ENCODE measurements at places on chromosomes 6 and 20.

- DNase-seq = no peak
Measured at GRCh38 chr6:3633711-3634110, 117.8 kb downstream of the PXDC1 start.

DNA sequence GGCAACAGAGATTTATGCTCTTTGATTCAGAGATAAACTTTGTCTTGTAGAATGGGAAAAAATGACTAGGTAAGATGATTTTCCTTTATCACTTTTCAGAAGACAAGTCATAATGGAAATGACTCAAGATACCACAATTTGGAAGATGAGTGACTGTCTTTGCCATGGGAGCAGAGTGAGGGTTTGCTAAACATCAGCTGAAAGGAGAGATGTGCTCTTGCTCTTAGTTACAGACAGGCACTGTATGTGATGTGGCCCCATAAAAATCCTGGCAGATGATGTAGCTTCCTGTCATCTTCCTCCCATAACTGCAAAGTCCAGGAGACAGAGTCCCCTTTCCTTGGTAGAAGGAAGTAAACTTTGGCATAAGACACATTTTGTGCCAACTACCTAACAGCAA, 47.6 kb downstream of the BACH2 start:
- no peak for DNase-seq

DNA sequence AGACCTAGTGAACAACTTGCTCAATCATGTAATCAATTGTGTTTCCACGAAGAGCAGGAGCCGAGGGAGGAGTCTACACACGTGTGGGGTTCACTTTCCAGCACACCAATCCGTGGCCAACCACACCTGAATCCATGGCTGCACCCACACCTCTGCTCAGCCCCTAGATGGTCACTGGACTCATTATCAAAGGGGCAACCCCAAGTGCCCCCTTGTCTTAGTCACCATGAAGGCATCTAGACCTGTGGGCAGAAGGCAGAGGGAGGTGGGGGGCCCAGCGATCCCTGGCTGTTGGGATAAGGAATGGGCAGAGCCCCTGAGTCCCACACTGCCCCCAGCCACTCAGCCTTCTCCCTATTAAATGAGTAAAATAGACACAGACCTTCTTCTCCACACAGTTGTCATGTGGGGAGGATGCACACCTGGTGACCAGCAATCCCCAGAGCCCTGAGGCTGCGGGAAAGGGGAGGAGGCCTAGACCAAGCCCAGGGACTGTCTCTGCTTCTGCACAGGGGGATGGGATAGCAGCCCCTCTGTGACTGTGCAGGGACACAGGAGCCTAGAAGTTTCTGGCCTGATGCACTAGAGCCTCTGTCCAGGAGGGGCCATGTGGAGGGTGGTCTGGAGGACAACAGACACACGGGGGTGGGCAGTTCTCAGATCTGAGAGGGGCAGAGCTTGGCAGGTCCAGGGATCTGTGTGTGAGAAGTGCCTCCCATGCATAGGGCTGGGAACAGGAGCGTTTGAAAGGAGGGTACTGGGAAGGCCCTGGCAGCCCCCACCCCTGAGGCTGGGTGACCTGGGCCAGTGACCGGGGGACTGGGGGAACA, 1.9 kb upstream of the RAET1L start:
- DNase-seq = no peak

DNA sequence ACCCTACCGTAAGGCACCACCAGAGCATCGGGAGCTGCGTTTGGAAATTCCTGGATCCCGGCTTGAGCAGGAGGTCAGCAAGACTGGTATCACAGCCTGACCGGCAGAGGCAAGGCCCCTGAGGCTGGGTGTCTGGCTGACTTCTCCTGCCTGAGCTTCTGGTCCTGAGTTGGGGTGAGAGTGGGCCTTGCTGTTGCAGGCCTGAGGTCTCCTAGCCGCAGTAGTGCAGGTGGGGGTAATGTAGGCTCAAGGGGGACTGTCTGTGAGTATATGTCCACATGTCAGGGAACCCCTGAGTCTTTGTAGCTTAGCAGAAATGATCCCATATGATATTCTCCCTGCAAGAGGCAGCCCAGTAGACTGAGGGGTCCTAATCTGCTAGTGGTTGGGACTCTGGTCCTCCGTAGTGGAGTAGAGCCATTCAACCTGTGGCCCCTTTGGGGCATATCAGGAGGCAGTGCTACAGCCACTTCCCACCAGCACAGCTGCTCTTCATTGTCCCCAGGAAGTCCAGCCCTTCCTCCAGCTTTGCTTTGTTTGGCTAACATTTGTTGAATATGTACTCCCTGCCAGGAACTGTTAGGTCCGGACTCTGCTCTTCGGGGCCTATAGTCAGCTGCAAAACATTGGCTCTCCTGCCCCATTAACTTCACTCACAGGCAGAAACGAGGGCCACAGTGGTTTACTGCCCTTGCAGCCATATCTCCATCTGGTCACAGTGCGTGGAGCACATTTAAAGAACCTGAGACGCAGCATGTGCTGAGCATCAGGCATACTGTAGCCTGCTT, 10.9 kb downstream of the LRRC73 start:
- no peak for DNase-seq

DNA sequence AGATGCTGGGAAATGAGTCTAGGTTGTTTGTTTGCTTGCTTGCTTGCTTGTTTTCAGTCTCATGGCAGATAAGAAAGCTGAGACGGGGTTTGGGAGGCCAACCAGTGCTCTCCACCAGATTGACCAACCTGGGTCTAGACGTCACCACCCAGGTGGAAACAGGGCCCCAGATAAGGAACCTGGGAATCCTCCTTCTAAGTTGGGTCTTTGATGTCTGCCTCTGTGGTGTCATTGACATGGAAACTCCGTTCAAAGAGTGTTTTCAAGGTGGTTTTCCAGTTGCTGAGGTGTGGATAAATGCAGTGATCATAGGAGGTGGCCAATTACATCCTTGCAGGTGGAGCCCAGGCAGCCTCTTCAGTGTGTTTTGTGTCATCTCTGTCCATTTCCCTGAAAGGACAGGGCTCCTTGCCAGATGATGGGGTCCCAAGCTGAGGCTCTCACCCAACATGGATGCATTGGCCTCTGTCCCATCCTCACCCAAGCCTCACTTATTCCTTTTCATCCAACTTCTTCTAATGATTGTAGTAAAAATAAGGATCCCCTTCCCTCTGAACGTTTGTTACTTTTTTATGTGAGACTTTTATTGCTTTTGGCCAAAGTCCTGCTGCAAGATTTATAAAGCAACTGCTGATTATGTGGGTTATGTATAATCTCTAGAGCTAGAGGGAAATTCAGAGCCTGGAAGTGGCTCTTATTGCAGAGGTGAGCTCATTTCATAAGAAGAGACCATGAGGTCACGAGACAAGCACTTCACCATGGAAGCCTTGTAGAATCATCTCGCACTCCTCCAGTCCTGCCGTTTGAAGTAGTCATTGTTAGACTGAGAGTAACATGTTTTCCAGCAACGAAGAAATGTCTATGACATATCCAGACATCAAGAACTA, 32.0 kb upstream of the SYNDIG1 start:
- DNase-seq = no peak

DNA sequence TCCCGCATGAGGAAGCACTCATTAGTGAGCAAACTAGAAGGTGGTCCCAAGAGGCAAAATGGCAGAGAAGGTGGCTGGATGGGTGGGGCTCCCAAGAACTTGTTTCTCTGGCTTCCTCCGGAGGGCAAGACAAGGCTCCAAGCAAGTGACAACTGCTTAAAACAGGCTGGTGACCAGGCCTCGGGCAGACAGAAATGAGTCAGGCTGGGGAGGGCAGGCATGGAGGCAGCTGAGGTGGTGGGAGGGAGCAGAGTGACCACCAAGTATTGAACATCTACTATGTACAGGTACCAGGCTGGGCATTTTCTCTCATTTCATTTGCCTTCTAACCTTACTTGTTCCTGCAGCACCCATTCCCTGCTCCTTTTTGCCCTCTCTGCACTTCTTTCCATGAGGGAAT, 33.4 kb downstream of the TNXB start:
- DNase-seq = no peak

DNA sequence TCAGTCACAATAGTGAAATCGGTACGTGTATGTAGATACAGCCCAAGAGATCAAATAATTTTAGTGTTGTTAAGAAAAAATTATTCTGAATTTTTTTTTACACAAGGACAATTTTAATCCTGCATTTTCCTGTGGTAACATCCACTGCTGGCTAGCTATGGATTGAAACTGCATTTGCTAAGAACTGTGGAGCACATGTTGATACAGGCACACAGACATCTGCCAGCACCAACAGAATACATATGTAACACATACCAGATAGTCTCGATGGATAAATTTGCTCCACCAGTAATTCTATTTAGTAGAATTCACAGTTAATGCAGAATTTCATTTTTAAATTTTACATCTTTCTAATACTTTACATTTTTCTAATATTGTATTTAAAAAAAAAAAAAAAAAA, 2.2 kb downstream of the ASIP start:
- no peak for DNase-seq

GRCh38 chr20:58109126-58109880, 119.2 kb downstream of the ANKRD60 start:
- no peak for DNase-seq

DNA sequence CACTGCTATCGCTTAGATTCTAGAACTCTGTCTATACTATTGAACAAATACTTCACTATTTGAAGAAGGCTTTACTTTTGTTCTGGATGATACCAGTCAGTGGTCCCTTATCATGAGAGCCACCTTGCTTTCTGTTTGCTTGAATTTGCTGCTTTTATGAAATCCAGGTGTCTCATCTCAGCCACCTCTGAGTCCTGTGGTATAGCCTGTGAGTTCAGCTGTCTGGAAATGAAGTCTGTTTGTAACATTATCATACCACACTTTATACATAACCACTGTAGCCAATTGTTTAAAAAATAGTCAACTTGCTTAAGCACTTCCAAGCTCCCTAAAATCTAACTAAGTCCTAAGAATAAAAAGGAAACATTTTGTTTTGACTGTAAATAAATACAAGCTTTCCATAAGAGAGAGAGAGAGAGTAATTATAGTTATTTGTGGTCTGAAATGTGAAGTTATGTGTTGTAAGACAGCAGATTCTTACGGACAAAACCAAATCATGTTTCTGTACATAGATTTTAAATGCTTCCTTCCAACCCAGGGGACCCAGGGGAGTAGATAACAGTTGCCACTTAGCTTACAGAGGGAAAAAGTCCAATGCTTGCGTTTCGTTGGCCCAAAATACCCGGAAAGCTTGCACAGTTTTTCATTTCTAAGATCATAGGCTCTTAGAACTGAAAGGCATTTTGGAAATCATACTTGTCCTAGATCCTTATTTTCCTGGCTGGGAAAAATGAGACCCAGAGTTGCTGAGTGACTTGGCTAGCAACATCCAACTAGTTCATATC, 1107.8 kb upstream of the FLRT3 start:
- no peak for DNase-seq

GRCh38 chr6:46848684-46849360, 55.6 kb downstream of the MEP1A start:
- DNase-seq = peak; percentile 74

DNA sequence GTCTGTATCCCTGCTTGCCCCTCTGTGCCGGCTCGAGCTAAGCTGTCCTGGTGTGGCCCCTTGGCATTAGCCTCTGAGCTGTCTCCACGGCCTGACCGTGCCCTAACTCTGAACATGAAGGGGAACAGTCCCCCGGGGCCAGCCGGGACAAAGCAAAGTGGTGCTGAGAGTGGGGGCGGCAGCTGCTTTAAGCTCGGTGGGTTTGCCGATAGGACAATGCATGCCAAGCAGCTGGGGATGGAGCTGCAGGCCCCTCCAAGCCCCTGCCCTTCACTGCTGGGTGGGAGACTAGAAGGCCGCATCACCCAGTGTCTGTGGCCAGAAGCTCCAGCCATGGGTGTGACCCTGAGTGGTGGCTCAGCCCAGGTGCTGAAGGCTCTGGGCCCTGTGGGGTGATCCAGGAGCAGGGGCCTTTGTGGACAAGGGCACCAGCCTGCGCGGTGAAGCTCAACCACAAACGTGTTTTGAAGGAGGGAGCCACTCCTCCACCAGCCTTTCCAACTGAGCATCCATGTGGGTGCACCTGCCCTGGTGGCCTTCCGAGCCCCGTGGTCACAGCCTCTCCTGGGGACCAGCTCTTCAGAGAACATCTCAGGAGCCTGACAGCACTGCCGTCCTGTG, 242.5 kb downstream of the ERMARD start:
- no peak for DNase-seq

- DNase-seq = no peak
Measured at GRCh38 chr6:4399656-4400055, 264.3 kb upstream of the ECI2 start.

DNA sequence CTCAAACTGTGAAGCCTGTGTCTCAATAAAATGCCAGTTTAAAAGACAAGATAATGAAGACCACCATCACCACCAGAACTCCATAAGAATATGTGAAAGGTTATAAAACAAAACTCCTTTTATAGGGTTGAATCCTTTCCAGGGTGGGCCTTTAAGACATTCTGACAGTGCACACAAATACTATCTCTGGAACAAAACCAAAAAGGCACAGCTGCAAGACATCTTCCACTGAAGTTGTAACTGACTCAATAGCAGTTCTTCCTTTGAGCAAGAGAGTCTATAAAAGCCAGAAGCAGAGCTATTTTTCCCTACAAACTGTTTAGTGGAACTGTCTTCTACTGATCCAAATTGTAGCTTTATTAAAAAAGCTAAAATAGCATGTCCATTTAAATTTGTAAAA, 81.6 kb downstream of the EPB41L2 start:
- DNase-seq = no peak

- DNase-seq = no peak
Measured at GRCh38 chr6:36139431-36139830, 9.1 kb downstream of the MAPK13 start.

DNA sequence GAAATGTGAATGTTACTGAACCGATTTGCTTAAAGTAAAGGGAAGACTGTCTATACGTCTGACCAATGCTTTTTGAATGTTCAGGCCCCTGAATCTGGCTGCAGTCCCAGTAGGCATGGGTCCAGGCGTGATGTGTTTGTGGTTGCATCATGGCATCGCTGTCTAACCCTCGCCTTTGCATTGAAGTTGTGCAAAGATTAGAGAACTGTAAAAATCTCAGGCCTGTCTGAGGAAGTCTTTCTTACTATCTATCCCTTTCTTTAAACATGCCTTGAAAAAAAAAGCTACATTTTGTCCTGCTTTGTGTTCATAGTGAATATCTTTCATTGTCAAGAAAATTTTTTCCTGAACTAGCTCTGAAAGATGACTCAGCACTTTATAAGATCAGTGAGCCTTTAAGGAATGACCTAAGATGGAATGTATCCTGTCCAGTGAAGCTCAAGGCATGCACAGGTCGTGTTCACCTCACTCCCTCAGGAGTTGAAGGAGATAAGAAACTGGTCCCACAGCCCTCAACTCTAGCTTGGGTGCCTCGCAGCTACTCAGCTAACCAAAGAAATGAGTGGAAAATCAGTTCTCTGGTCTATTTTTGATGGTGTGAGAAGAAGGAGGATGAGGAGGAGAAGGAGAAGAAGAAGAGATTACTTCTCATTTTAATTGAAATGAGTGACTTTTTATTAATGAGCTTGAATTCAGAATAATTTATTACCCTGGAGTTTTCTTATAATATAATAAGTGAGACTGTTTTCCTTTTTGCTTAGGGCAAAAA, 48.6 kb downstream of the TPD52L1 start:
- no peak for DNase-seq

DNA sequence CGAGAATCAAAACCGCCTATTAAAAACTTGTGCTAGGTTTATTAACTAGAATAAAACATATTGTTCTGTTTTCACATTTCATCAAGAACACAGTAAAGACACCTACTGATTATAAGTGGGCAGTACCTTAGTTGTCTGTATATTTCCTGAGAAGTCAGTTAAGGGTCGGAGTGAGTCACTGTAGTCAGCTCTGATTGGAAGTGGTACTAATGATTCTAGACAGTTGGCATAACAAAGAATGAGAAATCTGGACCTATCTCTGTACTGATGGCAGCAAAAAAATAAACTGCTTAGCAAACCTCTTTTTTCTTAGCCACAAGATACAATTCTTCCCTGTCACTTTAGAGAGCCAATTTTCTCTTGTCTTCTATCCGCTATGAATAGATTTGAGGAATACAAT, 387.3 kb upstream of the ADGRB3 start:
- DNase-seq = no peak

Measured in NCI-H1105 (cell line).